NCI-H2081 (cell line): ENCODE measurements at places on chromosomes 16 and 17.

- DNase-seq = no peak
Measured at GRCh38 chr17:64261417-64262145, 1.5 kb downstream of the TEX2 start.

GRCh38 chr16:81310045-81310644 is 4.6 kb upstream of the GAN start:
- no peak for DNase-seq

GRCh38 chr17:4436846-4437245 is 3.1 kb downstream of the SPNS3 start:
- no peak for DNase-seq

DNA sequence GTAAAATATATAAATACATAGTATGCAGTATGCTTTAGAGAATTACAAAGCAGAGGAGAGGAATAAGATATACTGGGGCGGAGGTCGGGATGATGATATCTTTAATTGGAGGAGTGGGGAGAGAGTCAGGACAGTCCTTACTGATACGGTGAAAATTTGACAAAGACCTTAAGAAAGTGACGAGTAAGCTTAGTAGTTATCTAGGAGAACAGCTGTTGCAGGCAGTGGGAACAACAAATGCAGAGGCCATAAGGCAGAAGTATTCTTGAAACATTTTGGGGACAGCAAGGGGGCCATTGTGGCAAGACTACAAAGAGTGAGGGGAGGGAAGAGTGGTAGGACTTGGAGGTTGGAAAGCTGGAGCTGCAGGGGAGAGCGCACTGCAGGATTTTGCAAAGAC is 22.3 kb upstream of the CDC6 start:
- DNase-seq = no peak

DNA sequence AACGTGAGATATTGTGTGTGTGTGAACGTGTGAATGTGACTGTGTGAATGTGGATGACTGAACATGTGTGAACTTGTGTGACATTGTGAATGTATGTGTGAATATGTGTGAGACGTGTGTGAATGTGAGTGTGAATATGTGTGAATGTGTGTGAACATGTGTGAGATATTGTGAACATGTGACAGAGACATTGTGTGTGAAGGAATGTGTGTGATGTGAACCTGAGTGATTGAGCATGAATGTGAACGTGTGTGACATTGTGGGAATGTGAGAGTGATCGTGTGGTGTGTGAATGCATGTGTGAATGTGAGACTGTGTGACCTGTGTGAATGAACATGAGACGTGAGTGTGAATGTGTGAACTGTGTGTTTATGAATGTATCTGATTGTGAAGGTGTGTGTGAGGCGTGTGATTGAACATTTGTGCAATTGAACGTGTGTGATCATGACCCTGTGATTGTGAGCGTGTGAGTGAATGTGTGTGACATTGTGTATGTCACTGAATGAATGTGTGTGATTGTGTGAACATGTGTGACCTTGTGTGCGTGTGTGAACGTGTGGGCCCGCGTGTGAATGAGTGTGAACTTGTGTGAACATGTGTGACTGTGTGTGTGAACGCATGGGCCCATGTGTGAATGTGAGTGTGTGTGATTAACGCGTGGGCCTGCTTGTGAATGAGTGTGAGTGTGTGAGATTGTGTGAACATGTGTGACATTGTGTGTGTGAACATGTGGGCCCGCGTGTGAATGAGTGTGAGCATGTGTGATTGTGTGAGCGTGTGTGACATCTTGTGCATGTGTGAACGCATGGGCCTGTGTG is 23.2 kb upstream of the GSE1 start:
- DNase-seq = no peak

DNA sequence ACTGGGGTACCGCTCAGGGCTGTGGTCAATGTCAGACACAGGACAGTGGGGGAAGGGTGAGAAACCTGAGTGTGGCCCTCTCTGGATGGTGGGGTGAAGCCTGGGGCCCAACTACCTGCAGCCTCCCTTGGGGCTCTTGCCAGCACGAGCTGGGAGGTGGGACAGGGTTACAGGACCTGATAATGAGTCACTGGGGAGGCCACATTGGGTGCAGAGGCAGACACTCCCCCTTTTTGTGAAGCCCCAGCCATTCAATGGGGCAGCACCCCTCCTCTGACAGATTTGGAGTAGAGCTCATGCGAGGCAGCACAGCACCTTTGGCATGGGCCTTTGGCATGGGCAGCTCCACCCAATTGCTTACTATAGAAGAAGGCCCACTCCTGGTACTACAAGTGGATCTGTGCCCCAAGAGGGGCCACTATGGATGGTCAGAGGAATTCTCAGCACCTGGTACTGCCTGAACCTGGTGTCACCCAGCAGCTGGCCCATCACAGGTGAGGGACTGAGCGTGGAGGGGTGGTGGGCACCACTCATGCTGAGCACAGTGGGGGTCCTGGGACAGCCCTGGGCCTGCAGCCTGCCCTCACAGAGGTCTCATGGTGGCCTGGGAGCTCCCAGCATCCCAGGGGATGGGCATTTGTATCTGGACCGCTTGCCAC is 45.2 kb upstream of the SMPD3 start:
- no peak for DNase-seq

DNA sequence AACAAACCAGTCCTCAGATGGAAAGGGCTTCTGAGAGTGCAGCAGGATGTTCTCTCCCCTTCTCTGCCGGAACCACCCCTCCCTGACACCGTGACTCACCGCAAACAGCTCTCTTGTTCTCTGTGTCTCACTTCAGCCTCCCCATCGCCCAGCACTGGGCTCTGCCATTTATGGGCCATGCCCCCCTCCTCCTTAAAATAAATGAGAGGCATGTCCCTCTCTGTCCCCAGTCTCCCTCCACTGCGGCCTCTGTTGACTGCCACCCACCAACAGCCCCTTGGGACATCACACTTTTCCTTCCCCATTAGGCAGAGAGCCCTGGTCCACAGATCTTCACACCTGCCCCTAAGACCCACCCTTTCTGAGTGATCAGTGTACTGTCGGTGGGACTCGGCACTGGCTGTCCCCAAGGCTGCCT is 6.3 kb downstream of the CCDC102A start:
- DNase-seq = no peak

DNA sequence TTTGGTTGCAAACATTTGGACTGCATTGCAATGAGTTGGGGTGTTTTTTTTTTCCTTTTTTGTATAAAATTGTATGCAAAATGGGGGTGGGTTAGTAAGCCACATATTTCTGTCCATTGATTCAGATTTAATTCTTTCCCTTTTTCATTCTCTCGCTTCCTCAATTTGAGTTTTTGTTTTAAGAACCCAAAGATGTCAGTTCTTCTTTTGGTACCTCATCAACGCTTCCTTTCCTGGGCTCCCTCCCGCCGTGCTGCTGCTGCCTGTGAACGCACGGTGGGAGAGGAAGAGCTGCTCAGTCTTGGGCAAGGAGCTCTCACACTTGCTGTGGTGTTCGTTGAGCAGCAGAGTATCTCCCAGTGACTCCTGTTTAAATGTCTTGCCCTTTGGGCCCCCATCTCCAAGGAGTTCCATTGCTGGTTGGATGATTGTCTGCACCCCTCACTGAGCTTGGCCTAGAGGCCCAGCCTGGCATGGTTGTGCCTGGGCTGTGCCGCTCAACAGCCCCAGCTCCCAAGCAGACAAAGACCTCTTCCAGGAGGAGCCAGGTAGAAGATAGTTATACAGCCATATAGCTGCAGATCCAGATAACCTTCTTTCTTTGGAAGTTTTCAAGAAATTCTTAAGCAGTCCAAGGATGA is 13.6 kb downstream of the UBFD1 start:
- DNase-seq = no peak

GRCh38 chr17:63579633-63580032 is 21.1 kb upstream of the TACO1 start:
- no peak for DNase-seq

- DNase-seq = no peak
Measured at GRCh38 chr17:41586863-41587495, at the start of gene KRT14. Gene KRT14, minus strand, starts transcription at chr17:41586895. Its CDS starts 61 bp downstream, at chr17:41586834.

GRCh38 chr17:62966426-62967204 is 580 bp downstream of the TANC2 start:
- peak; percentile 44 for DNase-seq

DNA sequence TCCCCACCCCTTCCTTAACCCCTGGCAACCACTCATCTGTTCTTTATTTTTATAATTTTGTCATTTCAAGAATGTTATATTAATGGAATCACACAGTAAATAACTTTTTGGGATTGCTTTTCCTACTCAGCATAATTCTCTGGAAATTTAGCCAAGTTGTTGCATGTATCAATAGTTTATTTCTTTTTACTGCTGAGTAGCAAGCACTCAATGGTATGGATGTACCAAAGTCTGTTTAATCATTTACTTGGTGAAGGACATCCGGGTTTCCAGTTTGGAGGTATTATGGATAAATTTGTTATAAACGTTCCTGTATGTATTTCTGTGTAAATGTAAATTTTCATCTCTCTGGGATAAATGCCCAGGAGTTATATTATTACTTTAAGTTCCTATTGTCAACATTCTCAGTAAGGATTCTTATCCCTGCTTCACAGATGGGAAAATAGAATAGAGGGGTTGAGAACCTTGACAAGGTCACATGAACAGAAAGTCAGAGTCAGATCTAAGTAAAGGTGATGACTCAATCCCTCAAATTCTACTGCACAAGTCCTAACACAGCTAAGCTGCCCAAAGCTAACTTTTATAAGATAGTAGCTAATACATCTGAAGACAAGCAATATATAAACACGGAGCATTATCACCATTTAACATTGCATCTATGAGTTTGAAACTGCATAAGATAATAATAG is 62.4 kb upstream of the MTMR4 start:
- no peak for DNase-seq

- DNase-seq = no peak
Measured at GRCh38 chr16:53915452-53916160, 211.7 kb downstream of the FTO start.

- DNase-seq = no peak
Measured at GRCh38 chr16:53465606-53466280, 31.5 kb downstream of the RBL2 start.

GRCh38 chr17:39238311-39238972 is 12.7 kb upstream of the STAC2 start:
- peak; percentile 88 for DNase-seq

DNA sequence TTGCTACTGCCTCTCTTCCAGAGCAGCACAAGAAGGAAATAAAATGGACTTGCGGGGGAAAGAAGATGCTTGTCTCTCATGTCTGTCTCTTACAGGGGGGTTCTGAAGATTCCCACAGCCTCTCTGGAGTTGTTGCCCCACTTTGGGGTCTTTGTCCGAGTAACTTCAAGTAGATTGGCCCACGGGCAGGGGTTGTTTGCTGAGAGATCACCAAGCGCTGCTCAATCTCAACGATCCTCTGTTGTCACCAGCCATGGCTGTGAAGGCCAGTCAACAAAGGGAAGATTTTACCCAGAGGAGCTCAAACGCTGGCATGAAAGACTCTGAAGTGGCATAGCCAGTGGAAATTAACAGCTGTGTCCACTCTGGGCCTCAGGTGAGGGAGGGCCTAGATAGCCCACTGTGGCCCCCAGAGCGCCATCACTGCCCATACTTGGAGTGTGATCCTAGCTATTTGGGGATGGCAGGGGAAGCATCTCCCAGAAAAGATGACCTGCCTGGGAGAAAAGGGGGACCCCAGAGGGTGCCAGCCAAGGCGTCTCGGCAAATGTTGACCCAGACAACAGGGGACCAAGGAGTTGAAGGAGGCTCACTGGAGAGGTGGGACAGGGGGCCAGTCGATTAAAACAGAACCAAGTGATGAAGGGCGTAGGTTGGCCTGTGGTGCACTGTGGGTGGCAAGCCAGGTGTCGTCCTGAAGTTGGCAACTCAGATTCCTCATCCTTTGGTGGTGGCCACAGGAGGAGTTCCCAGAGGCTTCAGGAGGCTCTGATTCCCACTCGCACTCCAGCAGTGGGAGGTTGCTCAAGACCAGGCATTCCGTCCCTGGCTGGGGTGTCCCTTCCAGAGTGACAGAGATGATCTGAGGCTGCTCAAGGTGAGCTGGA is 28.0 kb downstream of the SLC13A5 start:
- DNase-seq = no peak

GRCh38 chr17:20026960-20027359 is 17.8 kb downstream of the SPECC1 start:
- no peak for DNase-seq
